ENCODE measurements at places on chromosomes 4 and X.

DNA sequence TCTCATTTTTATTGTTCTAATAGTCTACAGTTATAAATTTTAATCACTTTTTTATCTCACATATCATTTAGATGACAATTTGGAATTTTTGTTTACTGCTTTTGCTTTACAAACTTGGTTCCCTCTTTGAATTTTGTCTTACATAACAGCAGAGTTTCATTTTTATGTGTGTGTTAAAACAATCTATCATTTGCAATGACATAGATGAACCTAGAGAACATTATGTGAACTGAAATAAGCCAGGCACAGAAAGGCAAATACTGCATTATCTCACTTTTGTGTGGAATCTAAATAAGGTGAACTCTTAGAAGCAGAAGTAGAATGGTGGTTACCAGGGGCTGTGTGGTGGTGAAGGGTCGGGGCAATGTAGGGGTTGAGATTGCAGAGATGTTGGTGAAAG lies 170.7 kb downstream of the GASK1B start:
- DNase-seq: no peak

DNA sequence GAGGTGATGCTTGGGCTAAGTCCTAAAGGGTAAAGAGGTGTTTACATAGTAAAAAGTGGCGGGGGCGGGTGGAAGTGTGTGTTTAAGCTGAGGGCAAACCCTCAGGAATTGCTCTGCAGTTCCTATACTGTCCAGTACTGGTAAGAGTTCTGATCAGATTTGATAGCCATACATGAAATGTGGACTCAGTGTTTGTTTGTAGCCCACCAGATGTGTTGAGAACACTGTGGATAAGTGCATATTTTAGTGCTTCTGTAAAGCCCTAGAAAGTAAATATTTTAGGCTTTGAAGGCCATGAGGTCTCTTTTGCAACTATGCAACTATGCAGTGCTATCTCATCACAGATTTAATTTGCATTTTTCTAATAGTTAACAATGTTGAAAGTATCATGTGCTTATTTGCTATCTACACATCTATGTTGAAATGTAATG lies 80.7 kb upstream of the EOLA2 start:
- DNase-seq: no peak

DNA sequence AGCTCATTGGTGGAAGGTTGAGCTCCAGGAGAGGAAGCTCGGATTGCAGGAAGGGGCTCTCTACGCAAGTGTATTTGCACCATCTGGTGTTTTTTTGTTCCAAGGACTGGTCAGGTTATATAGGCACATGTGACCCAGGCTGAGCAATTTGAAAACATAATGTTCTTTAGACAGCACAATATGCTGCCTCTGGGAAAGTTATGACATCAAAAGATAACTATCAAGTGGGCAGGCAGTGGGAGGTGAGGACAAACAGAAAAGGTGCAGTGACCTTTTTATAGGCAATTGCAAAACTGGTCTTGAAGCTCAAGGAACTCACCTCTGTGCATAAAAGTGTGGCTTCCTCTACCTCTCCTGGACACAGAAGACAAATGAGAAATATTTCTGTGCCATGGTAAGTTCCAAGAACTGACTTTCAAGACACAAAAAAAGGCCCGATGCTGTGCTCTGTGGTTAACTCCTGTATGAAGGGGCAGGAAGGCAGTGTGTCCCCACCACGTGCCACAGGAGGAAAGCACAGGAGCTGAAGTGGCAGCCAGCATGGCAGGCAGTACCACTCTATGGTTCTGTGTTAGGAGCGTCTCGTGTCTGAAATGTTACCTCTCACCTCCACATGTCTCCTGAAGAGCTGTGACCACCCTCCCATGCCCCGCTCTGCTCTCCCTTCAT lies 128.6 kb downstream of the SHROOM3 start:
- DNase-seq: no peak

DNA sequence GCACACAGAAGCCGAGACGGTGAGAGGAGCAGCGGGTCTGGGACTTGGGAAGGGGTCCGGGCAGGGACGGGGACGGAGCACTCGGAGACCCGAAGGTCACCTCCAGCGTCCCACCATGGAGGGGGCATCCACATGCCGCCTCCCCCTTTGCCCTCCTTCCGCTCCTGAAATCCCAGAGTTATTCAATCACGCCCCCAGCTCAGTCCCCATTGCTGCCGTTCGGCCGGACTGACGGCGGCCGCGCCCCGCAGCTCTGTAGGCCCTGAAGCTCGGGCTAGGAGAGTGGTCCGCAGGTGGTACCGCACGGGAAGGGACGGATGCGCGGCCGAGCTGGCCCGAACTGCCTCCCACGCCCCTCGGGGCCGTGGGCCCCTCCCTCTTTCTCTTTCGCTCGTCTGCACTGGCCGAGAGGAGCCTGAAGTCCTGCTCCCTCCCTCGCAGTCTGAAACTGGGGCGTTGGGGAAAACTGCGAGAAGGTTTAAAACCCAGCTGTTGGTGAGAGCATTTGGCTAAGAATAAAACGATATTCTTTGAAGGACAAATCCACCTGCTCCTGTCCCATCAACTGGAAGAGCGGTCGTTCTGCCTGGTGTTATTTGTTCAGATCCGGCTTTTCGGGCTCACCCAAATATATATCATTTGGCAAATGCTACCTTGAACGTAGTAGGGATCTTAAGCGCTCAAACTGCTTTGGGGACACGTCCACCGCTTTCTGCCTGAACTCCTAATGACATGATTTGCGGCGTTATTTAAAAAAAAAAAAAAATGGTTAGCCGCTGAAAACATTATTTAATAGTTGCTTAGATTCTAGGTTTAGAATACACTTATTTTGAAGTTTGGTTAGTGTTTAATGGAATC lies 719 bp downstream of the USO1 start:
- peak; percentile 60 for DNase-seq

DNA sequence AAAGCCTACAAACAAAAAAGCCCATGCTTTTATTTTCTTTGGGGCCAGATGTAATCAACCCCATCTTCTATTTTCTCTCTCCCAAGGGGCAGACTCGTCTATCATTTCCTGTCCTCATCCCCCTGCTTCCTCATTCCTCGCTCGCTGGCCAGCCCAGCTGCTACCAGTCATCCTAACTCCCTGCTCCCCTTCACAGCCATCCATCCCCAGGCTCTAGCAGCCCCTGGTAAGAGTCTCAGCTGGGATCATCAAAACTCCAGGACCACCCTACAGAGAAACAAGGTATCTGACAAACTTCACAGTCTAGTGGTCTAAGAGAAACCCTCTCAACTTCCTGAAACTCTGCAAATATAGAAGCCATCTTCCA lies 23.6 kb downstream of the SH3KBP1 start:
- no peak for DNase-seq

DNA sequence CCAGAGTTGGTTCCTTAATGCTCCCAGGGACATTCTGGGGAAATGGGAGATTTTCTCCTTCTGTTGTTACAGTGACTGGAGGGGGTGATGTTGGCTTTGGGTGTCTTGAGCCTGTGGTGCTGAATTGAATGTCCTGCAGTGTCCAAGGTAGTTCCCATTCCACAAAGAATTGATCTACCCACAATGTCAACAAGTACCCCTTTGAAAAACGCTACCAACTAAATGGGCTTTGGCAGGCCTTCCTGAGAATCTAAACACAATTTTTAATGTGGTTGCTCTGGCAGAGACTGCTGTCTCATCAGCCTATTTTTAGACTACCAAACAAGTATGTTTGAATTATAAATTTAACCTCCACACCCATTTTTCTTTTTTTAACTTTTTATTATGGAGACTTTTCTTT lies 69.4 kb downstream of the CCKAR start:
- DNase-seq: no peak

DNA sequence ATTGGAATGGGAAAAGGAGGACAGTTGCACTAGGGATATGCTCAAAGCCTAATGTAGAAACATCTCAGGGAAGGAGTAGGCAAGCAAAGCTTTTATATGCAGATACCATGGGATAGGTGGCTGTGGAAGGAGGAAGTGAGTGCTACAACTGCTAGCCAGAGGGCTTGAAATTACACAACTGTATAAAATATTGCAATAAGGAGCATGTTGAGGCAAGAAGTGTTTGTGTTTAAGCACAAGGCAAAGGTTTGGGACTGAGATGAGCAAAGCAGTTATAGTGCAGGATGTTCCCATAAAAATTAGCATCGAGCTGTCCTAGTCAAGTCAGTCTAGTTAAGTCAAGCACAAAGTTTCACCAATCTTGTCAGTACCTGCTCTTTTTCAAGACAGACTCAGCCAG lies 35.6 kb upstream of the DCAF8L1 start:
- no peak for DNase-seq

DNA sequence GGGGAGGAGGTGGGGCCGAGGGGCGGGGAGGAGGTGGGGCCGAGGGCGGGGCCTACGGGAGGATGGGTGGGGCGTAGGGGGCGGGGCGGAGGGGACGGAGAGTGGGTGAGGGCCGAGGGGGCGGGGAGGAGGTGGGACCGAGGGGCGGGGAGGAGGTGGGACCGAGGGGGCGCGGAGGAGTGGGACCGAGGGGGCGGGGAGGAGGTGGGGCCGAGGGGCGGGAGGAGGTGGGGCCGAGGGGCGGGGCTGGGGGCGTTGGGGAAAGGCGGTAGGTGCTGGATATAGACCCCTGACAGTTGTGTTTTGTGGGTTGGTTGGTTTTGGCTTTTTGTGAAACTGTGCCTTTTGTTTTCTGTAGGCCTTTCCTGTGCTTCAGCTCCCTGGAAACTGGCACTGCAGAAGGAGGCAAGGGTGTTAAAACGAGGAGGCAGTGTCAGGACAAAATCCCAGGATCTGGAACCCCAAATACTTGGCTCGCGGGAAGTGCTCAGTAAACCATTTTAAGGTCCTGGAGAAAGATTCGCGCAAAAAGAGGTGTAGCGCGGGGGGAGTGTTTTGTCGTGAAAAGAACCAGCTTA lies 580 bp upstream of the MMGT1 start:
- peak; percentile 32 for DNase-seq

GRCh38 chr4:92270908-92271307 lies 32.9 kb upstream of the GRID2 start:
- DNase-seq: no peak

- DNase-seq: no peak
Measured at GRCh38 chr4:151267822-151268535, 9.0 kb upstream of the PRSS48 start.

GRCh38 chrX:134139090-134139489 lies 97.9 kb upstream of the CCDC160 start:
- DNase-seq: no peak

DNA sequence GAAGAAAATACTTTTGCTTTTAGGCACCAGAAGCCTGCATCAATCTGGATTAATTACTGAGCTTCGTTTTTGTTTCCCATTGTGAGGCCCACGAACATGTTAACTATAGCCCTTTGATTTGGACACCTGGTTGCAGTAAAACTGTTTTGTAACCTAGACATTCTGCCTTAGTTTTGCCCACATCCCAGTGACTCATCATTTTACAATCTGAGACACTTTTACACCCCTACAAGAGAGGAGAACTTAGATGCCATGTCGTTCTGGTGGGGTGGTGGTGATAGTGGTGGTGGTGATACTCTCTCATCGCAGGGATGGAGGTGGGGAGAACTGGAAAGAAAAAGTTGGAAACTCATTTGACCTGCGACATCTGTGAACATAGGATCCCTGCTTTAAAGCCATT lies 1257.2 kb downstream of the ADGRL3 start:
- peak; percentile 36 for DNase-seq

GRCh38 chr4:1247864-1248244 lies 1.1 kb downstream of the CTBP1 start:
- DNase-seq: no peak

GRCh38 chr4:24930151-24930550 lies 17.3 kb upstream of the CCDC149 start:
- DNase-seq: no peak

DNA sequence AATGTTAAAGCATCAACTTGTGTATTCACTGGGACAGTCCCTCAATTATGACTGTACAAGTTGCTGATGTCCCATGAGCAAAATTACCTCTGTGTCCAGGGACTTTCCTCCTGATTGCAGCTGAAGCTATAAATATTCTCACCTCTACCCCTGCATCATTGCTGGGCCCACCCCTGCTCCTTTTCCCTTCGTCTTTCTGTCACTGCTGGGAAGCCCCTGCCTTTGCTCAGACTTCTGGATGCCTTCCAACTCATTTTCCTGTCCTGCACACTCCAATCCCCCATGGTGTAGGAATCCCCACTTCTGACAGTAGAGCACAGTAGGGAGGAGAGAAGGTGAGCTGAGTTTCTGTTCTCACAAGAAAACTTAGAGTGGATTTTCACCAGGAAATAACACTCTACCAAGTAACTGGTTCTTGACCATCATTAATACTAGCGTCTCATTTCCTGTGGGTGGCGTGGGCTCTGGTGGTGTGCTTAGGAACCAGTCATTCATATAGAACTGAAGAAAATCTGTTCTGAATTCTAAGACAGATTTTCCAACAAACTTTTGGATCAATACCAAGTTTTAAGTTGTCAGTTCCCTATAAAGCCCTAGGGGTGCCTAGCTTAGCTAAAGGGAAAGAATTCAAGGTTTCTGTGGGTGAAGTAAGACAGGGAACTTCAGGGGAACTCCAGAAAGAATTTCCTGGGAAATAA lies 136.2 kb upstream of the MED14 start:
- no peak for DNase-seq

DNA sequence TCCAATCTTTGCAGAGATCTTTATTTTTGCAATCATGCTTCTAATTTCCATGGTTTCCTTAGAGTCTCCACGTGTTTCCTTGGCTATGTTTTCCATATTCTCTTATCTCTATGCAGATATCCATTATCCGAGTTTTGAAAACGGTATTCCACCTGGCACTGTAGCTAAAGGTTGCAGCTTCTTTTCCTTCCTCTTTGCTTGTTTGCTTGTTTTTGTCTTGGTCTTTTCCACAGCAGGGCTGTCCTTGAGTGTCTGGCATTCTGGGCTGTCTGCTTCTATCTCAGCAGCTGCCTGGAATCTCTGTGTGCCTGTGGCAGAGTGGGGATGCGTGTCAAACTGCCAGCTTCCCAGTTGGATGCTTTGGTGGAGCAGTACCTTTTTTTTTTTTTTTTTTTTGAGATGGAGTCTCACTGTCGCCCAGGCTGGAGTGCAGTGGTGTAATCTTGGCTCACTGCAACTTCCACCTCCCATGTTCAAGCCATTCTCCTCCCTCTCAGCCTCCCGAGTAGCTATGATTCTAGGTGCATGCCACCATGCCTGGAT lies 46.9 kb downstream of the WFS1 start:
- no peak for DNase-seq

GRCh38 chr4:85762529-85762871 lies 287.6 kb downstream of the ARHGAP24 start:
- DNase-seq: no peak

DNA sequence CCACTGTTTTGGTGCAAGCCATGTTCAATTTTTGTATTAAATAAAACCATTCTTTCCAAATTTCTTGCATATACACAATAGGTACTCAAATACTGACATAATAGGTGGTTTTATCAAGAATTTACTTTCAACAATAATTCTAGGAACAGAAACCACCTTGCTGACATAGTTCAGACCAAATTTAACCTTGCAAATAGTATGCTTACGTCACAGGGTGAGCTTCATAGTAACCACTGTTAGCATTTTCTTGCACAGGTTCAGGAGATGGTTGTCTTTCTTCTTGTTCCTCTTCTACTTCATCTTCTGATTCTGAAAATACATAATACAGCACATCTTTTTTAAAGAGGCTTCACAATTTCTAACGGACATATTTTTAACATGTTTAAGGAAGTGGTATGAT lies 17.6 kb downstream of the G3BP2 start:
- DNase-seq: no peak

GRCh38 chr4:98176531-98176930 lies 33.3 kb upstream of the STPG2 start:
- DNase-seq: no peak

- no peak for DNase-seq
Measured at GRCh38 chr4:41069838-41070237, 144.5 kb downstream of the APBB2 start.

All from SW480 (cell line).